ENCODE measurements at places on chromosomes 5 and 9.

- no peak for DNase-seq
Observed at GRCh38 chr5:37836235-37836591, 3.6 kb downstream of the GDNF start.

DNA sequence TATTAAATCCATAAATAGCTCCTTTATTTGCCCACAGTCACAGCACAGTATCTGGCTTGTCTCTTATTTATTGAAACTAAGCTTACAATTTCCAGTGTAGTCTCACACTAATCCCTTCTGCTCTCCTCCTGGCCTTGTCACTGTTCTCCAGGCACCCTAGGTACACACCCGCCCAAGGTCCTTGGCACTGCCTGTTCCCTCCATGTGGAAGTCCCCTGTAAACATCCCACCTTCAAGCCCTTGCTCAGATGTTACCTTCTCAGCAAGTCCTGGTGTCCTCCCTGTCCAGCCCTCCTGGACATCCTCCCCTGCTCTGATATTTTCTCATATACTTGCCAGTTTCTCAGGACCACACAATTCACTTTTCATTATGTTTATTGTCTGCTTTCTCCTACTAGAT is 44.2 kb upstream of the CFAP157 start:
- no peak for DNase-seq

DNA sequence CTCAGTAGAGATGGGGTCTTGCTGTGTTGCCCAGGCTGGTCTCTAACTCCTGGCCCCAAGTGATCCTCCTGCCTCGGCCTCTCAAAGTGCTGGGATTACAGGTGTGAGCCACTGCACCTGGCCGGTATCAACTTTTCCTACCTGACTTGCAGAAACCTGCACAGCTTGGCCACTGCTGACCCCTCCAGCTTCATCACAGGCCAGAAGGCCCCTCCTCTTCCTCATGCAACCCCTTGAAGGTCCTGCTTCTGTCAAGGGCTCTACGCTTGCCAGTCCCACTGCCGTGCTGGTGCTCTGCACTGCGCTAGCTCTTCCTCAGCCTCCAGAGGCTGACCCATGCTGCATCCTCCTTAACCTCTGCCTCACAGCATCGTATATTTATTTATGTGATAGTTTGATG is 32.5 kb upstream of the RNU6ATAC start:
- DNase-seq: no peak

GRCh38 chr9:343773-344172 is 129.1 kb downstream of the DOCK8 start:
- DNase-seq: no peak

GRCh38 chr9:133268335-133269056 is 6.5 kb downstream of the ABO start:
- DNase-seq: no peak

GRCh38 chr5:38765399-38765861 is 80.4 kb upstream of the OSMR start:
- no peak for DNase-seq

- no peak for DNase-seq
Observed at GRCh38 chr9:78559449-78559885, 262.5 kb downstream of the PSAT1 start.

GRCh38 chr5:132000677-132001453 is 10.6 kb downstream of the ACSL6 start:
- DNase-seq: peak; percentile 53

DNA sequence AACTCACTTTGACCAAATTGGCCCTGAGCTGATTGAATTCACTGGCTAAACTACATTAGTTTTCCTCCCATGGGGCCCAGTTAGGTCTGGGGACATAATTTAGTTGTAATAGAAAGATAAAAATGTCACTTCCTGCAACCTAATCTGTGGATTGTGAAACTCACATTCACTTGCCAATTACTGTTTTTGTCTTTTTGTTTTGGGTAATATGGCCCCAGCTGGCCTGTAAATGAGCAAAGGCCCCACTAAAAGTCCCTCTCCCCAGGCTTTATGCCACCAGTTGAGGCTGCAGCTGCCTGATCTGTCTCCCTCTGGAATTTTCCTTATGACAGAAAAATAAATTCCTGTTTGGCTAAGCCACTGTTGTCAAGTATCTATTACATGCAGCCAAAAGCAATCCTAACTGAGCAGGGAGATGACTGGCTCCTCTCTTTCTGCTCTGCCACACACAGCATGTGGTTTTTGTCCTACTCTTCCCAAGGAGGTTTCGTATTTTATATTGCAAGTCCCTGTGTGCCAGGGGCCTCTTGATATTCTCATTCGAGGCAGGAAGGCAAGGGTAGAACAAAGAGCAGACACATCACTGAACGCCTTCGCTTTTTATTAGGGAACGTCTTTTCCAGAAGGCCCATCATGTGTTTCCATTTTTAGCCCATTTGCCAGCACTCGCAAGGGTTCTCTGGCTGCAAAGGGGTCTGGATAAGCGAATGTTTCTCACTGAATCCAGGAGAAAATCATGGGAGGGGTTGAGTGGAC is 24.1 kb upstream of the SLC25A48 start:
- DNase-seq: no peak
